ENCODE measurements at places on chromosomes 6 and 20.
A peak's percentile ranks its signal among the peaks of the same experiment; 100 is the strongest.

DNA sequence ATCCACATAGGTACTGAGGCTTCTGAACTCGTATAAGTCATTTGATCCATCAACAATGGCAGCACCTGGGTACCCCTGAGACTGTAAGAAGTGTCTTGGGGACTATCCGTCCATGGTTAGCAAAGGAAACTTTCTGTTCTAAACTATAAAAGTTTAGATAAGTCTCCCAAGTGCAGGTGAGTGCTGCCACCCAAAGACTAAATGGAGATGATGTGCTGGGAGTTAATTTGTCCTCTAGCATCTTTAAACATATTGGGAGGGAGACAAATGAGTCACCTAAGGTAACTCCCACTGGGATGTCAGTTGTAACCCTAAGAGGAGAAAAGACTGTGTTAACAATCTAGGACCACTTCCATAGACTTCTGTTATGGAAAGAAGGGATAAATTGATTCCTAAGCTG is 6.2 kb downstream of the BEND6 start:
- DNase-seq, result no peak

DNA sequence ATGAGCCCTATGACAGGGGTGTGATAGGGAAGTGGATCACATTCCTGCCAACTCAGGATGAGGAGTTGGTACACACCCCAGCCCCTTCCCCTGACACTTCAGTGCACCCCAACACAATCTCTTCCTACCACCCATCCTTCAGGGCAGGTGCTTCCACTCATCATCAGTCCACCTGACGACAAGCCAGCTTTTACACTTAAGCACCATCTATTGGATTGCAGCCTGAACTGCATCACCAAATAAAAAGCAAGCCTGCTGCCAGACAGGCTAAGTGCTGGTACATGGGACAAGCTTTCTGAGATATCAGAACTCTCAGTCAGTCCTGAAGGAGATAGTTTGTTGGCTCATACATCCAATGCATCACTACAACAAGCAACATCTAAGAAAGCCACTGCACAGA is 69.0 kb upstream of the TMEM200A start:
- no peak for DNase-seq

DNA sequence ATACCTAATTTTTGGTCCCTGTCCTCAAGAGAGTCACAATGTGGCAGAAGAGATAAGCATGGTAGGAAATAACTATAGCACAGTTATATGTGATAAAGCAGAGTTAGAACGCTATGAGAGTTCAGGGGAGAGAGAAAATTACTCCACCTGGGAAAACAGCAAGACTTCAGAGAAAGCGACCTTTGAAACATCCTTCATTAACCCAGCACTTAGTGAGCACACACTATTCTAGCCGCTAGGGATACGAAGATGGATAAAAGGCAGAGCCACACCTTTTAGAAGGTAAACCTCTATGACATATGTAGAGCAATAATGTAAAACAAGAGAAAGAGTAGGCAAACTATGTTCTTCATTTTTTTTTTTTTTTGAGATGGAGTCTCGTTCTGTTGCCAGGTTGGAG is 264.3 kb downstream of the PTPRK start:
- DNase-seq, result no peak

DNA sequence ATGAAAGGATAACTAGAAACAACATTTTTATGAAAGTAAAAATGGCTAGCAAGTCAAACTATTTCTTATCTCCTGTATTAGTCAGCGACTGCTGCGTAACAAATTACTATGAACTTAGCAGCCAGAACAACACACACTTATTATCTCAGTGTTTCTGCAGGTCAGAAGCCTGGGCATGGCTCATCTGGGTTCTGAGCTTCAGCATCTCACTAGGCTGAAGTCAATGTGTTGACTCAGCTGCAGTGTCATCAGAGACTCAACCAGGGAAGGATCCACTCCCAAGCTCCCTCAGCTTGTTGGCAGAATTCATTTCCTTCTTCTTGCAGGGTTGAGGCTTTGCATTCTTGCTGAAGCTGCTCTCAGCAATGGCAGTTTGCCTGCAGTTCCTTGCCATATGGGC is 33.2 kb upstream of the IGF2R start:
- no peak for DNase-seq

DNA sequence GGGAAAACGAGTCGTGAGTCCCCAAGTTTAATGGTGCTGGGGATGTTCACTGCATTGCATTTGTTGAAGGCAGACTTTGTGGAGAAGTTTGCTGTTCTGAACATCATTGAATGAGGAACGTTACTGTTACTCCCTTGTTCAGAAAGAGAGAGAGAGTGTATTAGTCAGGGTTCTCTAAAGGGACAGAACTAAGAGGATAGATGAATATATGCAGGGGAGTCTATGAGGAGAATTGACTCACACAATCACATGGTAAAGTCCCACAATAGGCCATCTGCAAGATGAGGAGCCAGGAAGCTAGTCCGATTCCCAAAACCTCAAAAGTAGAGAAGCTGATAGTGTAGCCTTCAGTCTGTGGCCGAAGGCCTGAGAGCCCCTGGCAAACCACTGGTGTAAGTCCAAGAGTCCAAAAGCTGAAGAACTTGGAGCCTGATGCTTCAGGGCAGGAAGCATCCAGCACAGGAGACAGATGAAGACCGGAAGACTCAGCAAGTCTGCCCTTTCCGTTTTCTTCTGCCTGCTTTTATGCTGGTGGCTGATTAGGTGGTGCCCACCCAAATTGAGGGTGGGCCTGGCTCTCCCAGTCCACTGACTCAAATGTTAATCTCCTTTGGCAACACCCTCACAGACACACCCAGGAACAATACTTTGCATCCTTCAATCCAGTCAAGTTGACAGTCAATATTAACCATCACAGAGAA is 223.5 kb upstream of the PCSK2 start:
- no peak for DNase-seq

DNA sequence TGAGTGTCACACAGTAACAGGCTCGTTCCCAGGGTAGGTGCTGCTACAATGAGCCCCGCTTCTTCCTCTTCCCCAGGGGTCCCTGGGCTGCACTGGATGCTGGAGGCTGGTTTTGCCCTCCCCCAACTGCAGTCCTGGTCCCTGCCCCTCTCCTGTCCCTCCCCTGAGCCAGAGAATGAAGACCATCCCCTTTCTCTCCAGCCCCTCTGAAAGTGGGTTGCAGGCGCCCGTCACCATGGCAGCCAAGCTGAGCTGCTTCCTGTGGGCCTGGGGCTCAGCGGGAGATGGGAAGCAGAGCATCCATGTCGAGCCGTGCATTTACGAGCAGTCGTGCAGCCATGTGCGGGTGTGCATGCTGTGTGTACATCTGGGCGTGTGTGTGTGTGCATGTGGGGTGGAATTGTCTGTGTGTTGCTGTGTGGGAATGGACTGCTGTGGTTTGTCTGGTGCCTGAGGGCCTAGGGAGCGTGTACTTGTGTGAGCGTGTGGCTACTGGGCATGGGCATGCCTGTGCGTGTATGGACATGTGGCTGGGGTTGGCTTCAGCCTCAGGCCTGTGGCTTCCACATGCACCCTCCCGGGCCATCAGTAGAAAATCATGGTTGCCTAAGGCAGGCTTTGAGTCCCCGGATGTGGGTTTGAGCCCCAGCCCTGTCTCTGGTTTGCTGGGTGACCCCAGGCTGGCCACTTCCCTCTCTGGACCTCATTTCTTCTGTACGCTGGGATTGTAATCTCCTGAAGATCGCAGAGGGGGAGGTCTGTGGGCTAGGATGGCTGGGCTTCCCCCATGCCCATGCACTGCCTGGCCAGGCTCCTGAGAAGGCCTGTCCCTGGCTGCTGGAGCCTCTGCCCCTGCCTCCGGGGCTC is 48.8 kb downstream of the SRC start:
- no peak for DNase-seq

GRCh38 chr6:13553646-13554045 is 20.8 kb upstream of the SIRT5 start:
- no peak for DNase-seq

- no peak for DNase-seq
Observed at GRCh38 chr6:134099770-134100169, 47.3 kb upstream of the SLC2A12 start.

DNA sequence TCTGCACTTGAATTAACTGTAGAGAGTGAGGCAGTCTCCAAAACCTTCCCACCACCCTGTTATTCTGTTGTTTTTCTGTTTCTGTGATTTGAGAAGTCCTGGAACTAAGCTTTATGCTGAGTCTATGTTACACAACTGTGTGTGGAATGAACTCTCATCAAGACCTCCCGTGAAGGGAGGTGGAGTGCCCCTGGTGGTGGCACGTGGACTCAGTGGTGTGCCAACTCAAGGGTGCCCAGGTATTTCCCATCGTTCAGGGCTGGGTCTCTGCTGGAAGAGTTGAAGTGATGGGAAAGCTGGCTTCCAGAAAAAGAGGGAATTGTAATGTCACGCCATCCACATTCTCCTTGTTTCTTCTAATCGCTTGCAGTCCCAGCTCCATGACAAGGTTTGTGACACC is 374.2 kb downstream of the SMOC2 start:
- no peak for DNase-seq

- peak; percentile 77 for DNase-seq
Observed at GRCh38 chr6:30684386-30685156, 1.9 kb downstream of the PPP1R18 start.

DNA sequence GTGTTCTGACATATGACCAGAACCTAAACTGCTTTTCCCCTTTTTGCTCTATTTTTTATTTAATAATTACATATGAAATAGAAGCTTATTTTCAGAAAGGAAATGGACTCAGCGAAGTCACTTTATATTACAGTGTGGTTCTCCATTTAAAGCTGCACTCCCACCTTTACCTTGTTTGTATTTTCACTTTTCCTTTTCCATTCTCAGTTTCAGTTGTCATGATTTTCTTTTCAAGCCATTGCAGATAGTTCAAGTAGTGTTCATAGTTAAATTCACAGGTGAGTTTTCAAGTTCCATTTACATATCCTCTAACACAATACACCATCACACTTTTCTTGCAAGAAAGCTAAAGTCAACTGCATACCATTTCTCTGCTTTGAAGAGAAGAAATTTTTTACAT is 400.2 kb downstream of the HACE1 start:
- DNase-seq, result no peak

DNA sequence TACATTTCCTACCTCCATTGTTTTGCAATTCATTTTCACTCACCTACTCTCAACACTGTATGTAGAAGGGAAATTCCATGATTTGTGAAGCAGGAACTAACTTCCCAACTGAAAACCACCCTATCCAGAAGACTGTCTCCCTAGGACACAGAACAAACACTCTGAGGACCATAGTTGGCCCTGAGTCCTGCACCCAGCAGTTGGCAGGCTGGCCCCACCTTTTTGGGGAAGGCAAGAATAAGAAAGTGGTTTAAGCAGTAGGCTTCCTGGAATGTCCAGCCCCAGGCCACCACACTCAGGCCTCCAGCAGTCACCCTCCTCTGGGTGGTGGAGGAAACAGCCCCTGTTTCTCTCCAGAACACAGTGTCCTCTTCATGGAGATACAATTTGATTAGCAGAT is 258.8 kb downstream of the ARHGAP18 start:
- DNase-seq, result no peak

DNA sequence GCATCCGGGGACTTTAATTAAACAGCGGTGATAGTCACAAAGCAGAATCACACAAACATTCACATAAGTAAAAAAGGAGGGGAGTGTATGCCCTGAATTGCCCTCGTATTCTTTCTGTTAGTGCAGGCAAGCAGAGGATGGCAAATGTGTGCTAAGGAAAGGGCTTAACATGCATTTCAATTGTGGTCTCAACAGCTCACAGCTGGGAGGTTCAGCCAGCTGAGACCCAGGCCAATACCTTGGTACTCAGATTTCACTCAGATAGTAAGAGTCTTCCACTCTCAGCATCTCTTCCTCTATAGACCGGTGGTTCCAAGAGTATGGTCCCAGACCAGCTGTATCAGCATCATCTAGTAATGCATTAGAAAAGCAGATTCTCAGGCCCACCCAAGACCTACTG is 215.1 kb downstream of the PHACTR1 start:
- no peak for DNase-seq

DNA sequence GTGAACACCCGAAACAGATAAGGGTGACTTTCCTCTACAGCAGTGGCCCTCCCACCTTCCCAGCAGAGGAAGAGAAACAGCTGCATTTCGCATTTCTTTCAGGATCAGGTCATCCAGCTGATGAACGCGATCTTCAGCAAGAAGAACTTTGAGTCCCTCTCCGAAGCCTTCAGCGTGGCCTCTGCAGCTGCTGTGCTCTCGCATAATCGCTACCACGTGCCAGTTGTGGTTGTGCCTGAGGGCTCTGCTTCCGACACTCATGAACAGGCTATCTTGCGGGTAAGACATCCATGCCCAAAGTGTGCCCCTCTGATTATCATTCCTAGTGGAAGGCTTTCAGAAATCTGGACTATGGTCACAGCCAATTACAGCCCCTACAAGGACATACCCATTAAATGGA is 27.8 kb upstream of the MROH8 start:
- no peak for DNase-seq

- no peak for DNase-seq
Observed at GRCh38 chr6:92231171-92231701, 1188.1 kb downstream of the EPHA7 start.

- no peak for DNase-seq
Observed at GRCh38 chr6:134145786-134146185, 93.4 kb upstream of the SLC2A12 start.

GRCh38 chr6:1574083-1574761 is 35.5 kb upstream of the FOXC1 start:
- no peak for DNase-seq

DNA sequence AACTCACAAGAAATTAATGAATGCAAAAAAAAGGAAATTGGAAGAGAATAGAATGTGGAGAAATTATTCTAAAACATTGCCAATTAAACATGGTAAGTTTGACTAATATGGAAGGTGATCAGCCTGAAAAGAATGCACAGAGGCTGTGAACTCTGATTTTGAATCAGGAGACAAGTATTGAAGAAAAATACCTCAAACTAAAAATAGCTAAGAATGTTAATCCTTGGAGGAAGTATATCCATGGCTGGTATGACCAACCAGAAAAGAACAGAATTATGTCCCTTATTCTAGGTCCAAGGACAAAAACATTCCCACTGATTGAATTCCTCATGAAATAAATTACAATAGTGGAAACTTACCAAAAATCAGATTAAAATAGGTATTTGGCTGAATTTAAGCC is 7.3 kb upstream of the RIMS1 start:
- DNase-seq, result no peak

DNA sequence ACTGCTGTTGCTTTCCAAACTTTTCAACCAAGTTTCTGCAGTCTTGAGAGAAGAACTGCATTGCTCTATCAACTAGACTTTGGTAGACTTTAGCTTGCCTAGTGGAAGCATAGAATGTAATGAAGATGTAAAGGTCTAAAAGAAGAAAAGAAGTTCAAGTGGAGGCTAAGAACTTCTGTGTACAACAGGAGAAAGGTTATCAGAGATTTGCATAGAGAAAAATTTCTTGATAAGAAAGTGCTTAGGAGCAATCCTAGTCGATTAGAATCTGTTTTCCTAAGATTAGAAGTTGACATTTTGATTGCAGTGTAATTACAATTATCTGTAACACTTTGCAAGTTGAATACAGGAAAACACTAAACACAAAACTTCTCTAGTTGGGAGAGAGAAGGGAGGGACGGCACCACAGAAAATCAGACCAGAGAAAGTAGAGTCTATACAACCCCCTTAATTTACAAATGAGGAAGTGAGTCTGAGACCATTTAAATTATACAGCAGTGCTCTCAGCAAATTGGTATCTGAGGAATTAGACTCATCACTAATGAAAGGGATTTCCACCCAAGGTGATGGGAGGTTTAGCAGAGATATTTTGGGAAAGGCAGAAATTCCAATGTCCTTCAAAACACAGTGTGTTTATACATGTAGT is 194.3 kb upstream of the MARCKS start:
- no peak for DNase-seq
